ENCODE measurements at places on chromosomes 13 and 19. TPM values are rescaled to one million over a fixed set of nuclear protein-coding genes. Genes with fewer than 3 reads are reported as not detected.

OVOL3 gene
- not detected for total RNA-seq

PCDH20 gene
- 3.4 TPM for total RNA-seq

BEST2 gene
- not detected for total RNA-seq

ALOX5AP gene
- 0.25 TPM for total RNA-seq

GCDH gene
- 30.2 TPM for total RNA-seq

RAVER1 gene
- 55.7 TPM for total RNA-seq

GJB2 gene
- total RNA-seq, result 24.4 TPM

SHISA7 gene
- 0.04 TPM for total RNA-seq

VSIG10L gene
- 8.6 TPM for total RNA-seq

ZNF471 gene
- not detected for total RNA-seq

WDR88 gene
- not detected for total RNA-seq

GRCh38 chr13:42581427-42581826, 7.5 kb downstream of the TNFSF11 start:
- no peak for DNase-seq

- no peak for DNase-seq
Observed at GRCh38 chr19:37975071-37975470, 68.1 kb downstream of the SIPA1L3 start.

- no peak for DNase-seq
Observed at GRCh38 chr13:34003656-34004055, 185.7 kb downstream of the RFC3 start.

GRCh38 chr13:66266348-66266747, 963.8 kb downstream of the PCDH9 start:
- DNase-seq, result no peak

- DNase-seq, result no peak
Observed at GRCh38 chr19:37957176-37957575, 50.2 kb downstream of the SIPA1L3 start.

DNA sequence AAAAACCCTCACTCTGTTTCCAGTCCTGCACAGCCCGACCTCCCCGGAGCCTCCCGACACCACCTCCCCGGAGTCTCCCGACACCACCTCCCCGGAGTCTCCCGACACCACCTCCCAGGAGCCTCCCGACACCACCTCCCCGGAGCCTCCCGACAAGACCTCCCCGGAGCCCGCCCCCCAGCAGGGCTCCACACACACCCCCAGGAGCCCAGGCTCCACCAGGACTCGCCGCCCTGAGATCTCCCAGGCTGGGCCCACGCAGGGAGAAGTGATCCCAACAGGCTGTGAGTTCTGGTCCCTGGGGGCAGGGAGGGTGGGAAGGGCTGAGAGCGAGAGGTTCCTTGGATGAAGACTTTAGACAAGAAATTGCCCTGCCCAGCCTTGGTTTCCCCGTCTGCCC, 5.4 kb downstream of the MADCAM1 start:
- no peak for DNase-seq

DNA sequence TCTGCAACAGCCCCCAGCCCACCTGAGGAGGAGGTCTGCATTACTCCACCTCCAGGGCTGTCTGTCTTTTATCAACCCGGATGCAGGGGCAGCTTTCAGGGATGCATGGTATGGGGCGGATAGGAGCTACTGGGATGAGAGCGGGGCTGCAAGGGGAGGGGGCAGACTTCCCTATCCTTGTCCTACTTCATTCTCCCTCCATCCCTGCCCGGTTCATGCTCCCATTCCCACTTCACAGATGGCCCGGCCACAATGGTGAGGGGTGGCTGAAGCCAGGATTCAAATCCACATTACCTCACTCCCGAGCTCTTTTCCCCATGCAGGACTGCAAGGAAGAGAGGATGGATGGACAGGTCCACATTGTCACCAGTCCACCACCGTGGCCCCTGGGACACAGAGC, 40.5 kb upstream of the VSTM2B start:
- peak; percentile 7 for DNase-seq

GRCh38 chr19:13138916-13139198, 11.3 kb downstream of the STX10 start:
- no peak for DNase-seq

DNA sequence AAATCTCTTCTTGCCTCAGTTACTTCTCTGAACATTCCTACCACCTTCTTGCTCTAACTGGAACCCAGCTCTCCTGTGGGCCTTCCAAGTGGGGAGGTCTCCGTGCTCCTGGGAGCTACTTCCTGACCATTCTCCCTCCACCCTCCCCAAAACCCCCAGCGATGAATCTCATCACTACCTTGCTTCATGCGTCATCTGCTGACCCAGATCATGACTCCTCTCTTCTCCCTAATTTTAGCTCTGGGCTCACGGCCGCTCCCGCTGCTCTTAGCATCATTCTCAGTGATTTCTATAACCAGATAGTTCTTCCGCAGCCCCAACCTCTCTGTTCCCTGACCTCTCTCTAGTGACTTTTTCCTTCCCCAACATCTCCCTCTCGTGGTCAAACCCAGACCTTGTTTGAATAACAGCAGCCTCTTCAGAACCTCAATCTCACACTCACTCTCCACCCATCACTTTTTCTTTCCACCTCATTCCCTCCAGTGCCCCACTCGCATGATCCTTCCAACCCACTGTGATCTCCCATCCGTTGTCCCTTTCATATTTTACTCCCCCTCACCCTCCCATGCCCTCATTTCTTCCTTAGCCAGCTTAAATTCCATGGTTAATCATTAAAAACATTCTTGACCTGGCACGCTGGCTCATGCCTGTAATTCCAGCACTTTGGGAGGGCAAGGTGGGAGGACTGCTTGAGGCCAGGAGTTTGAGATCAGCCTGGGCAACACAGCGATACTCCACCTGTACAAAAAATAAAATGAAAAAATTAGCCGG, 21.8 kb downstream of the MRPS12 start:
- DNase-seq, result no peak

- DNase-seq, result no peak
Observed at GRCh38 chr13:27963491-27963890, 5.6 kb downstream of the CDX2 start.

GRCh38 chr13:20652946-20653345, 50.6 kb upstream of the IL17D start:
- DNase-seq, result no peak

DNA sequence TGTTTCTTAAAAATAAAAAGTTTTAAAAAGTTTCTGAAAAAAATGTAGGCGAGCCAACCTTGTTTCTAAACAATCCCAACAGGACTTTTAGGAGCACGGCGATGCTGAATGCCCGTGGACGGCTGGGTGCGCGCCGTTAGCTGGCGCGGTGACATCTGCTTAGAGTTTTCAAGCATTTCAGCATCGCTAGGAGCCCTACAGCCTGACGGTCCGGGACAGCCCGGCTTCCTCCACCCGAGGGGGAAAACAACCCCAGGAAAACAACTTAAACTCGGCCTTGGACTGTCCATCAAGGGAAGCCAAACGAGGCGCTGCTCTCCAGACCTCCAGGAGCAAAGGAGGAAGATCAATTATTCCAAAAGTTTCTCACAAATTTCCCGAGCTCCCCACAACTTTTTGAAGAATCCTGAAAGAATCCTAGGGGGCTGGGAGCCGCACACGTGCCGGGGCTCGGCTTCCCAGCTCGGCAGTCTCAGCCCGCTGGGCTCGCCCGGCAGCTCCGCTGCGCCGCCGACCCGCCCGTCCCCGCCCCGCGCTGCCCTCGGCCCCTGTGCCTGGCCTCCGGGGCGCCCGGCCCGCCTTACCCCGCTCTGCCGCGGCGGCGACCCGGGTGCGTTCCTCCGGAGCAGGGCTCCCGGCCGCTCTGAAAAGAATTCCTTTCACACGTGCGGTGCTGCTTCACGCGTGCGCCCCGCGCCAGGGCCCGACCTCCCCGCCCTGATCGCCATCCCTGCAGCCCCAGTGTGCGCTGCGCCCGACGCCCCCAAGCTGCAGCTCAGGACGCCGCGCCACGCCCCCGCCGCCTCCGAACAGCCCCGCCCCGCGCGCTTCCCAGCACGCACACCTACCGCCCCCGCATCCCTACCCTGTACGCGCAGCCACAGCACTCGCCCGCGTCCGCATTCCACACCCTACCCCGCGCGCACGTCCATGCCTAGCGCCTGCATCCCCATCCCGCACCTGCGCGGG, at the start of gene GJA3:
TSS of gene GJA3 (minus strand) at position 747 of the 969 bp plus-strand sequence. CDS start 17,764 bp downstream, outside the sequence.
- peak; percentile 81 for DNase-seq

DNA sequence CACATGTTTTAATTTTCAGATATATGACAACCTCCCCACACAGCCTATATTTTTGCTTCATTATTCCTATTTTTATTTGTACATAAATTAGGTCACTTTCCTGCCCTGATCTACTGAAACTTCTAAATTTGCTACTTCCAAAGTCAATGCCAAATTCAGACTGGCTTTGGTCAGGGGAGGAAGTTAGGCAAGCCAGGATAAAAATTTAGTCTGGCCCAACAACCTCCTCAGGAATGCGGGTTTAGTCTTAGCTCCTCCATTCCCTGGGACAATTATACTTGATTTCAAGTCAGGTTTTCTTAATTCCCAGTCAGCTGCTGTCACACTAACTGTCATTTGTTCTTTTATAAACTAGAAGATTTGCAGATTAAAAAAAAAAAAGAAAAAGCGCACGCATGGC, 84.3 kb downstream of the TM9SF2 start:
- no peak for DNase-seq

- no peak for DNase-seq
Observed at GRCh38 chr19:19205416-19206410, 2.5 kb upstream of the NR2C2AP start.

GRCh38 chr13:96503481-96503880, 413.6 kb downstream of the HS6ST3 start:
- DNase-seq, result no peak

- no peak for DNase-seq
Observed at GRCh38 chr19:50167314-50167721, 4.2 kb upstream of the IZUMO2 start.

DNA sequence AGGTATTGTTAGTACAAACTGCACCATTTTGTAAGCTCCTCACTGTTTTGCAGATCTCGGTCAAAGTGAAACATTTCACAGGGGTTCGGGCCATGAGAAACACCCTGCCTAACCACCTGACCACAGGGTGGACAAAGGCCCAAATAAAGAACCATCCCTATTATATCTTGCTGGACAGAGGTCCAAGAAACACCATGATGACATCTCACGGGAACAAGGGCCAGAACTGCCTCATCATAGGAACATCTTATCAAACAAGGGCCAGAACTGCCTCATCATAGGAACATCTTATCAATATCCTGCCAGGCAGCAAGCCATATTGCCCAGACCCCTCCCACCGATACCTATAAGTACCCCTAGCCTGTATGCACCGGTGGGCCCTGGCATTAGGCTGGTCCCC, 99.7 kb downstream of the PCDH9 start:
- DNase-seq, result no peak

- DNase-seq, result no peak
Observed at GRCh38 chr19:5439452-5439851, 15.8 kb upstream of the ZNRF4 start.

- DNase-seq, result no peak
Observed at GRCh38 chr19:20612711-20613316, 47.2 kb upstream of the ZNF737 start.

- DNase-seq, result no peak
Observed at GRCh38 chr13:106555631-106556328, 12.2 kb downstream of the ARGLU1 start.

DNA sequence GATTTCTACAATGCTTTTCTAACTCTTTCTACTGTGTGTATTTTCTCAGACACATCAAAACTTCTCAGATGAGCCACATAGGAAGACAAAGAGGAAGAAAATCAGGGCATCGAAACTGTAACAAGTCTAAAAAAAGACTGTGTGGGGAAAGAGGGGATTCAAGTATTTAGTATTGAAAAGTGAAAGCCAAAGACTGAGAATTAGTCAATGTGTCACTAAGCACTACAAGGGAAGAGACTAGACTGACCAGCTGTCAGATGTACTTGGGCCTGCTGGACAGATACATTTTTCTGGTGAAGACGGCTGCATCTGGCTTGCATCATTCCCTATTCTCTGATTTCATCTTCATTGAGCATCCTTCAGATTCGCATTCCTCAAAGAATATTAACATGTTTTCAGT, 25.4 kb downstream of the COMMD6 start:
- no peak for DNase-seq

GRCh38 chr13:110706570-110707372, 855 bp upstream of the CARS2 start:
- DNase-seq, result no peak

- DNase-seq, result peak; percentile 60
Observed at GRCh38 chr13:113616991-113617749, 32.6 kb downstream of the TFDP1 start.

DNA sequence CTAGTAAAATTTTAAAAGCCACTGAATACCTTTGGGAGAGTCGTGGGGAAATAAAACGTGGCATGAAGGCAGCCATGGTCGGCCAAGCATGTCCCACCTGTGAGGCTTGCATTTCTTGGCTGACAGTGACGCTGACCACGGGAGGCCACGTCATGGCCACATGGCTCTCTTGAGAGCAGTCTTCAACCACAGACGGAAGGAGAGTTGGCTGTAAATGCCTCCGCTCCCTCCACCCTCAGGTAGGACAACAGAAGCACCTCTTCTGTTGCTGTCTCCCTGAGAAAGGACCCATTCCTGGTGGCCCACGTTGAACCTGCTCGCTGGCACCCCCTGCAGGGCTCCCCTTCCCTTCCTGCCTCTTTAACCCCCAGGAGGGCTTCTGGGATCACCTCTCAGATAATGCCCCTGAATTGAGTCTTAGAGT, 10.6 kb upstream of the LRRC25 start:
- no peak for DNase-seq

DNA sequence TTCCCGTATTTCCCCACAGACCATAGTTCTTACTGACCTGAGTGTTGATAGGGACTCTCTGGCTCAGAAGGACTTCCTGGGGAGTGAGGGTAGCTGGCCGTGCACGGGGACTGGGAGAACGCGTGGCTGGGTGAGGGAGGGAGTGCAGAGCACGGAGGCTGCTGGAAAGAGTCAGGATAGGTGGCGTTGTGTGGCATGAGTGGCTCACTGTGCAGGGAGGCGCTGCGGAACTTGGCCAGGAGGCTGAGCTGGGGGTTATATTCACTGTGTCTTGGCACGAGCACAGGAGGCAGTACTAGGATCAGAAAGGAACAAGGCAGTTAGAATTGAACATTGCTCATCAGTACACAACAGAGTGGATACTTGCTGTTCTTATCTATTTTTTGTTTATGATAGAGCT, 47.4 kb downstream of the SMAD9 start:
- DNase-seq, result no peak

DNA sequence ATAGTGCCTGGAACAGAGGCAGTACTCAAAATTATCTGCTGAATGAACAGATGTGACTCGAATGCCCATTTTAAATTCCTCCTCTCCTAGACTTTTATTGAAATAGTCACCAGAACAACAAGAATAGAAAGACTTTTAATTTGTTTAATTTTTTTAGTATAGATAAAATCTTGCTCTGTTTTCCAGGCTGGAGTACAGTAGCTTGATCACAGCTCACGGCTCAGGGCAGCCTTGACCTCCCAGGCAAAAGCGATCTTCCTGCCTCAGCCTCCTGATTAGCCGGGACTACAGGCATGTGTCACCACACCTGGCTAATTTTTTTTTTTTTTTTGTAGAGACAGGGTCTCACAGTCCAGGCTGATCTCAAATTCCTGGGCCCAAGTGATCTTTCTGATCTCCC, 120.9 kb upstream of the FREM2 start:
- DNase-seq, result no peak

DNA sequence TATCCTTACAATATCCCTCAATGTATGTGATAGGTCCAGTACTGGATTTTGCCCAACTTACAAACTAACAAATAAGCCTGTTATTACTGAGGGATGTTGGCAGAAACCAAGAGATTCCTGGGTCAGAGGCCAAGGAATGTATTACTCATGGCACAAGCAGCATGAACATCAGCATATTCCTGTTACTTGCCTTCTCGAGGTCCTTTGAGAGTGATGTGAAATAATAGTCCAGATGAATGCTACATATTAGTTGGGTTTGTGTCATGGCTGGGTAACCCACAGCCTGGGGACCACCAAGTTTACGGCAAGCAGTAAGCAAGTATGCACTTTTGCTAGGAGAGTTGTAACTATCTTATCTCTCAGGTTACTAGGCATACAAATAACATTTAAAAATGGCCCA, 384.5 kb upstream of the GPC6 start:
- DNase-seq, result no peak
